ENCODE measurements at places on chromosomes 1 and 21.
A peak's percentile ranks its signal among the peaks of the same experiment; 100 is the strongest.

DNA sequence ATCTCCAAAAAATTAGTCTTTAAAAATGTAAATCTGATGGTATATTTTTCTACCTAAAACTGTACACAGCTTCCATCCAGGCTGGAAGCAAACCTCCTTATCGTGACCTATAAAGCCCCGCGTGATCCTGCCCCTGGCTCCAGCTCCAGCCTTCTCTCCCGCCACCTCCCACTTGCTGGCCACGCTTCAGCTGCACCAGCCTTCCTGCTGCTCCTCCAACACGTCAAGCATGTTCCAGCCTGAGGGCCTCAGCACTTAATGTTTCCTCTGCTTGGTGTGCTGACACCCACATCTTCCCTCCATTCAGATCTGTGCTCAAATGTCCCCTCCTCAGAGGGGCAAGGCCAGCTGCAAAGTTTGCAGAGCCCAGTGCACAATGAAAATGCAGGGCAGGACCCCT, 123.5 kb upstream of the MAGI3 start:
- no peak for DNase-seq

DNA sequence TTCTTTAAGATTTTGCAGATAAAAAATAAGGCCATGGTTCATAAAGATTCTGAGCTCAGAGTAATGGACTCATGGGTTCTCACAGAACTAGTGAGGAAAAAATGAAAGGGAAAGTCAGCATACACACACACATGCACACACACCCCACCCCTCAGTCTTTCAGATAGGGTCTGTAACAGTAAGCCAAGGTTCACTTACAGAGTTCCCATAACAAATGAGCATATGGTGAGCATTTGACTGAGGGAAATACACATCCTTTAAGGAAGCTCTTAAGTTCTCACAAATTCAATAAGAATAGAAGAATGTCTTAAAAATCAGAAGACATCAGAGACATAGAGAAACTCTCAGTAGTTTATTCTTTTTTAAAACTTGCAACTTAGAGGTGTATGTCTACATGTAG, 57.9 kb downstream of the NTMT2 start:
- no peak for DNase-seq

DNA sequence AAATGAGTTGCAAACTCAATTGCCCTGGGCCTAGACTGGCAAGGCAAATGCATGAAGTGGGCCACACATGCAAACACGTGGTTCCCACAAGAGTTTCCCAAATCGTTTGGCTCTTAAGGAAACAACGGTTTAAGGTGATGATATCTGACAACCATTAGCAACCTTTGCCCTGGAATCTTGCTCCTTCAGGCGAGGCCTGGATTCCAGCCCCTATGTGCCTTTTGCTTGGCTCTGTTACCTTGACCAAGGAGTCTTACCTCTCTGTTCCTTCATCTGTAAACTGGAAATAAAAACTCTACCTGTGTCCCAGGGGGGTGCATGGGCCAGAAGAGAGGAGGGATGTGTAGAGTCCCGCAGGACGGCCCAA, 72.1 kb upstream of the CASZ1 start:
- no peak for DNase-seq

DNA sequence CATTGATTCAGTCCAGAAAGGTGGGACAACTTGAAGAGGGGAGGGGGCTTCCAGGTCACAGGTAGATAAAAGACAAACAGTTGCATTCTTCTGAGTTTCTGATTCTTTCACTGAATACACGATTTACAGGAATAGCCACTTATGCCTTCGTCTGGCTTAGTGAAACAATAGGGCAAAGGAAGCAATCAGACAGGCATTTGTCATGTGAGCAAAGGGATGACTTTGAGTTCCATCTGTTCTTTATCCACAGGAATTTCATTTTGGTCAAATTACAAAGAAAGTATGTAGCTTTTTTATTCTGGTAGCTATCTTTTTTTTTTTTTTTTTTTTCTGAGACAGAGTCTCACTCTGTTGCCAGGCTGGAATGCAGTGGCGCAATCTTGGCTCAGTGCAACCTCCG, 202.5 kb downstream of the TTLL7 start:
- DNase-seq = peak; percentile 79

DNA sequence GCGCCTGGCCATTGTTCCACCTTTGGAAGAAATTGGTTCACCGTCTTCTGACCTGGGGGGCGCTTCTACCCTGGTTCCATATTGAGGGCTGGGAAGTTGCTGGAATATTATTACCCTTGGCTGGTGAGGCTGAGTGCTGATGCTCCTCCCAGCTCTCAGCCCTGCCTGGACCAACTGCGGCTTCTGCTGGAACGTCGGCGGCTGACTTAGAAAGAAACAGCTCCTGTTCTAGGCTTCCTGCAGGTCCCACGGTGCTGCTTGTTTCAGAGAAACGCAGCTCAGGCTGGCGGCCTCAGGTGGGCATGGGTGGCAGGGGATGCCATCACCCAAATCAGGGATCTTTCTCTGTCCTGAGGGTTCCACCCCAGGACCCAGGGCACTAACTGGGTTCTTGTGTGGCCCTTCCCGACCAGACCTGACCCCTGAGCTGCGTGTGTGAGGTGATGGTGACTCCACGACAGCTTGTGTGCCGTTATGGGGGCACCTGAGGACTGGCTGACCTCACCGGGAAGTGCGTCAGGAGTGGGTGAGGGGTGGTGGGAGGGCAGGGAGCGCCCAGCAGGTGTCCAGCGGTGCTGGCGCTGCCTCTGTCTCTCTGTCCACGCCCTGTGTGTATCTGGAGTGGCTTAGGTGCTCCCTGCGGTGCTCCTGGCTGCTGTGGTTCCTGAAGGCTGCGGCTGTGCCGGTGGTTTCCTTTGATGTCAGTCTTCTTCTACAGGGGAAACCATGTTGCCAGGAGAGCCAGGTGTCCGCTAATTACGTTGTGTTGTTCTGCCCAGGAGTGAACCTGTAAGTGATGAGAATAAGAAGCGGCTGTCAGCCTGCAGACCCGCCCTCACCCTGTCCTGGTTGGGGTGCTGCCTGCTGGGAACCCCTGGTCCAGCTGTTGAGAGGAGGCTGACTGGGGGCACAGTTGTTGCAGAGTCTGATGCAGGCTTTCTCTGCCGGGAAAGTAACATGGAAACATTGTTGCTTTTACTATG, 8.9 kb downstream of the SKI start:
- no peak for DNase-seq

GRCh38 chr1:110726755-110727154, 52.0 kb upstream of the KCNA3 start:
- DNase-seq = no peak

- no peak for DNase-seq
These were observed 40.1 kb downstream of the SLX9 start for GRCh38 chr21:44979687-44980561.

DNA sequence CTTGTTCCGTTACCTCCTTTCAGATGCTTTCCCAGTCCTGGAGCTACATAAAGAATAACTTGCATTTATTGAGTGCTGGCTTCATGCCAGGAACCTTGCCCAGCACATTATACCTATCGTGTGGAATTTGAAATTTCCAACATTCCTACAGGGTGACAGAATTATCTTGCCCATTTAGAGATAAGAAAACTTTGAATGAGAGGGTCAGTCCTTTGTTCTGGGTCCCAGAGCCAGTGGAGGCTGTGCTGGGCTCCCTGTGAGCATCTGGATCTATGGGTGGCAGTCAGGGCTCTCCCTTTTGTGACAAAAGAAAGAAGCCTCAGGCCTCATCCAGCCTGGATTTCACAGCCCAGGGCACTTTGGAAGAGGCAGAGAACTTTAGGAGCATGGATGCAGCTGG, 3.2 kb downstream of the GSTM4 start:
- DNase-seq = no peak

DNA sequence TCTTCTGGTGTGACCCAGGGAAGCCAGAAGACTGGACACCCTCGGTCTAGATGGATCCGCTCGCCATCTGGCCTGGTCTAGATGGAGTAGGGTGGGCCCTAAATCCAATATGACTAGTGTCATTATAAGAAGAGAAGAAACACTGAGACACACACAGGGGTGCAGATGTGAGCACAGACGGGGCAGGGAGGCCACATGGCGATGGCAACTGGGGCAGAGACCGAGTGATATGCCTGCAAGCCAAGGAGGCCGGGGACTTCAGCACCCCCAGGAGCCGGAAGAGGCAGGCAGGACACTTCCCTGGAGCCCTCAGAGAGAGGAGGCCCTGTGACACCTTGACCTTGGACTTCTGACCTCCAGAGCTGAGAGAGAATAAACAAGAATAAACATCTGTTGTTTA, 5.6 kb upstream of the TFF3 start:
- no peak for DNase-seq

DNA sequence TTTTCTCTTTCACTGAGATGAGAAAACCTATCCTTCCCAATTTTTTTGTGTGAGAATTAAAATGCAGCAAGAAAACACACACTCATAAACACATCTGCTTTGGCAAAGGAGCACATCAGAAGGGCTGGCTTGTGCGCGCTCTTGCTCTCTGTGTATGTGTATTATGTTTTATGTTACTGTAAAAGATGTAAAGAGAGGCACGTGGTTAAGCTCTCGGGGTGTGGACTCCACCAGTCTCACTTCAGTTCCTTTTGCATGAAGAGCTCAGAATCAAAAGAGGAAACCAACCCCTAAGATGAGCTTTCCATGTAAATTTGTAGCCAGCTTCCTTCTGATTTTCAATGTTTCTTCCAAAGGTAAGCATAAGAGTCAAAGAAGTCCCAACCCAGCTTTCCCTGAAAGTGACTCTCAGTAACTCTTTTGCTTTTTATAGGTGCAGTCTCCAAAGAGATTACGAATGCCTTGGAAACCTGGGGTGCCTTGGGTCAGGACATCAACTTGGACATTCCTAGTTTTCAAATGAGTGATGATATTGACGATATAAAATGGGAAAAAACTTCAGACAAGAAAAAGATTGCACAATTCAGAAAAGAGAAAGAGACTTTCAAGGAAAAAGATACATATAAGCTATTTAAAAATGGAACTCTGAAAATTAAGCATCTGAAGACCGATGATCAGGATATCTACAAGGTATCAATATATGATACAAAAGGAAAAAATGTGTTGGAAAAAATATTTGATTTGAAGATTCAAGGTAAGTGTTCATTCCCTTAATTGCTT, at the start of gene CD2:
TSS of gene CD2 (plus strand) at position 233 of the 780 bp plus-strand sequence. CDS start at position 296, 63 bp downstream.
- DNase-seq = no peak

GRCh38 chr21:25509862-25510261, 97.4 kb downstream of the MRPL39 start:
- no peak for DNase-seq

- DNase-seq = no peak
These were observed 13.3 kb downstream of the GPR157 start for GRCh38 chr1:9115351-9116205.
